ENCODE measurements at places on chromosomes 3 and 15. TPM values are rescaled to one million over a fixed set of nuclear protein-coding genes. Genes with fewer than 3 reads are reported as not detected.

- no peak for DNase-seq
Measured at GRCh38 chr3:135905058-135905724, 60.3 kb upstream of the PPP2R3A start.

- no peak for DNase-seq
Measured at GRCh38 chr3:196169836-196170240, 41.4 kb downstream of the ZDHHC19 start.

DNA sequence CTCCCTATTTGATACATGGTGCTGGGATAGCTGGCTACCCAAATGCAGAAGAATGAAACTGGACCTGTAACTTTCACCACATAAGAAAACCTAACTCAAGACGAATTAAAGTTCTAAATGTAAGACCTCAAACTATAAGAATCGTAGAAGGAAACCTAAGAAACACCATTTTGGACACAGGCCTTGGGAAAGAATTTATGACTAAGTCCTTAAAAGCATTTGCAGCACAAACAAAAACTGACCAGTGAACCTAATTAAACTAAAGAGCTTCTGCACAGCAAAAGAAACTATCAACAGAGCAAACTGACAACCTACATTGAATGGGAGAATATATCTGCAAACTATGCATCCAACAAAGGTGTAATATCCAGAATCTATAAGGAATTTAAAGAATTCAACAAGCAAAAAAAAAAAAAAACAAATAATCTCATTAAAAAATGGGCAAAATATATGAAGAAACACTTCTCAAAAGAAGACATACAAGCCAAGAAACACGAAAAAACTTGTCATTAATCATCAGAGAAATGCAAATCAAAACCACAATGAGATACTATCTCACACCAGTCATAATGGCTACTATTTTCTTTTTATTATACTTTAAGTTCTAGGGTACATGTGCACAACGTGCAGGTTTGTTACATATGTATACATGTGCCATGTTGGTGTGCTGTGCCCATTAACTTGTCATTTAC, 37.0 kb downstream of the HDGFL3 start:
- no peak for DNase-seq

DNA sequence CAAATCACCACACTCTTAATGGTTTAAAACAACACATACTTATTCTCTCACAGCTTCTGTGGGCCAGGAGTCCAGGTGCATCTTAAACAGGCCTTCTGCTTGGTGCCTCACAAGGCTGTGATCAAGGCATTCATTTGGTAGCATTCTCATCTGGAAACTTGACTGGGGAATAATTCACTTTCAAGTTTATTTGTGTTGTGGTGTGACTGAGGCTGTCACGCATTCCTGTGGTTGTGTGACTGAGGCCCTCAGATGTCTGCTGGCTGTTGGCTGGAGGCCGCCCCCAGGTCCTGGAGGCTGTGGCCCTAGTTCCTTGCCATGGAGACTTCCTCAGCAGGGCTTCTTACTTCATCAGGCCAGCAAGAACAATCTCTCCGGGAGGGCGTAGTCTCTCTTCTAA, 16.9 kb upstream of the FAM3D start:
- no peak for DNase-seq

GRCh38 chr15:94626949-94627348, 395.6 kb downstream of the MCTP2 start:
- no peak for DNase-seq

GRCh38 chr3:55436644-55437043, 50.5 kb downstream of the WNT5A start:
- DNase-seq: no peak

GRCh38 chr3:63207066-63207590, 71.0 kb upstream of the SYNPR start:
- no peak for DNase-seq

- DNase-seq: no peak
Measured at GRCh38 chr3:120057626-120058025, 36.6 kb downstream of the GSK3B start.

DNA sequence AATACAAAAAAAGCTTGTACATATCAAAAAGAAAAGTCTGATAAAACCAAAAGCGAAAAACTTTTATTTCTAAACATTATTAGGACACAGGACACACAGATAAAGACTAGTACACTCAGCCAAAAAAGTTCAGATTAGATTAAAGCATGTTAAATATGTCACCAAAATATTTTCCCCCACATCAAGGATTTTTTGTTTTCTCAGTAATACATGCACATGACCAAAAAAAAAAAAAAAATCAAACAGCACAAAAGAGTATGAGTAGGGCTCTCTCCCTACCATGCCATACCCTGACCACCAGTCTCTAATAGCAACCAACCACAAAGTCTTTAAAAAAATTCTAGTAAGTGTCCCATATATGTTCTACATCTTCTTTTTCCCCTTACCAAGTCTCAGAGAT, 77.4 kb downstream of the LRRFIP2 start:
- no peak for DNase-seq

- DNase-seq: no peak
Measured at GRCh38 chr15:44394062-44394461, 33.4 kb upstream of the CTDSPL2 start.

DNA sequence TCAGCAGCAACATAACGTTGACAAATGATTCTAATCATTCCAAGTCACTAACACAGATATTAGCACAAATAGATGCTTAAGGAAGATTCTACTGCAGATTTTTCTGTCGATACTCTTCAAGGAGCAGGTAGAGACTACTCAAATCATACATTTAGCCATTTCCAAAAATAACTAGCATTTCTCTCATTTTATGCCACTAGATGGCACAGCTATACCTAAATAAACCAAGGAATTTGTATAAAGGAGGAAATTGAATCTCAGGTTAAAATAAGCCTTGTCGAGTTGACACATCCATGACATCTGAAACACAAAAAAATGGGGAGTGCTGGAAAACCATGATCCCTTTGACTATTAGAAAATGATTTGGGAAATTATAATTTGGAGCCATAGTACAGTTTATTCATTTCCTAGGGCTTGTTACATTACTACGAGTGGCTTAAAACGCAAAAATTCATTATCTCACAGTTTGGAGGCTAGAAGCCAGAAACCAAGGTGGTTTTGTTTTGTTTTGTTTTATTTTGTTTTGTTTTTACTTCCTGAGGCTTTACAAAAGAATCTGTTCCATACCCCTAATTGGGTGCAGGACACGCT, 59.5 kb upstream of the STRIT1 start:
- DNase-seq: no peak

GRCh38 chr15:62099094-62099601, 32.4 kb downstream of the C2CD4A start:
- no peak for DNase-seq

DNA sequence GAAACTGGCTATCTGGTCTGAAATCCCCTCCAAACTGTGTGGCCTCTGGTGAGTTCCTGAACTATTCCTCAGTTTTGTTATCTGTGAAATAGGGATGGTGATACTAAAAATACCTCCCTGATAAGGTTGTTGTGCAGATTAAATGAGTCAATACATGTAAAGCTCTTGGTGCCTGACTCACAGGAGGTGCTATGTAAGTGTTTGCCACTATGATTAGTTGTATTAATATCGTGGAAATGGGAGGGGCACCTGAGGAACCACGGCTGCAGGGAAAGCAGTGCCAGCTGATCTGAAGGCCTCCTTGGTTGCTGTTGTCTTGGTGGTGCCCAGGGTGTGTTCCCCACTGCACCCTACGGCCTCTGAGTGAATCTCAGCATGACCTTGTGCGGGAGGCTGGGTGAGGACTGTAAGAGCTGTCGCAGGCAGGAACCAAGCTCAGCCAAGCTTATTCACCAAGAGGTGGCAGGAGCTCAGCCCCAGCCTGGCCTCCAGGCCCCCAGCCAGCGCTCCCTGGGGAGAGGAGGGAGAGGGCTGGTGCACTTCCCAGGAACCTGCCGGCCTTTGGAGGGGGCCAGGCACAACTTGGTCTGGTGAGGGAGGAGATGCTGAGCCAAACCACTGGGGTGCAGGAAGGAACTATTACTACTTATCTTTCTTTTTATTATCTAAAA, 44.8 kb upstream of the CCDC174 start:
- DNase-seq: no peak

GRCh38 chr15:48954538-48954937, 9.2 kb downstream of the SHC4 start:
- DNase-seq: no peak

- no peak for DNase-seq
Measured at GRCh38 chr3:112908252-112908651, 61.6 kb upstream of the CD200R1L start.

DNA sequence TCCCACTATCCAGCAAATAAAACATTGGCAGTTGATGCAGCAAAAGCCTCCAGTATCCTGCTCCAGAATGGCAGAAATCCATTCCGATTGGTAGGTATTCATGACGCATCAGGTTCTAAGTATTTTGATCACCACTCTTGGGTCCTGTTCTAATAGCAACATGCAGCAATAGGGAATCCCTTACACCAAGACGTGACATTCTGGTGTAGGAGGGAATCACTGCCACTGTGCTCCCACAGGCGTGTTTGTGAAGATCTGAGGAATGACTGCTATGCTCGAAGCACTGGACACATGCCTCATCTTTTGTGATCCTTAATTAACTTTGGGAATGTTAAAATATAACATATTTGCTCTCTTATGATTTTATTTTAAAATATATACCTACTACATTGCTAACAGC, 552.9 kb downstream of the MECOM start:
- DNase-seq: no peak

DNA sequence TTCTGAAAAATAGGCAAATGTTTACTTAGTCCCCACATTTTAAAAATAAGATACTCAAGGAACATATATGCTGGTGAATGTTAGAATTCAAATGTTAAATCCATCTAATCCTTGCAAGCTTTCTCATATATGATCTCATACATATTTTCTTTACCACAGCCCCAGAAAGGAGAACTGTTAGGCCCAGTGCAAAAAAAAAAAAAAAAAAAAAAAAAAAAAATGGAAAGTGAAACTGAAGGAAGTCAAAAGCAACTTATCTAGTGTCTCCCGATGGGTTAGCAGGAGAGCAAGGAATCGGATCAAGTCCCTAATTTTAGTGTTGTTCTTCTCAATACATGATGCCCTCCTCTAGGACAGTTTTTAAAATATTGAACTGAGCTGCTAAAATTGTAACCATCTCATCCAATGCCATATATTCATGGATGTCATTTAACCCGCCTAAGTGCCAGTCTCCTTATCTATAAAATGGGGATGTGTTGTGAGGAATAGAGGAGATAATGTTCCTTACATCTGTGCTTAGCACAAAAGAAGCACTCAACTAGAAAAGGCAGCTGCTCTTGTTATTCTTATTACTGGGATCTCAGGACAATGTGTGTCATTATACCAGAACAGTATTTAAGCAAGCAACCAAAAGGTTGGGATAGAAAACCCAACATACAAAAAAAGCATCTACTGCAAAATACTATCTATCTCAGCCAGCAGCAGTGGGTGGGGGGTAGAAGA, 279.7 kb downstream of the MAGI1 start:
- DNase-seq: no peak

GRCh38 chr15:67931861-67932260, 92.0 kb upstream of the RNU6-1 start:
- no peak for DNase-seq

GRCh38 chr3:167409611-167410010, 29.5 kb upstream of the ZBBX start:
- no peak for DNase-seq

DNA sequence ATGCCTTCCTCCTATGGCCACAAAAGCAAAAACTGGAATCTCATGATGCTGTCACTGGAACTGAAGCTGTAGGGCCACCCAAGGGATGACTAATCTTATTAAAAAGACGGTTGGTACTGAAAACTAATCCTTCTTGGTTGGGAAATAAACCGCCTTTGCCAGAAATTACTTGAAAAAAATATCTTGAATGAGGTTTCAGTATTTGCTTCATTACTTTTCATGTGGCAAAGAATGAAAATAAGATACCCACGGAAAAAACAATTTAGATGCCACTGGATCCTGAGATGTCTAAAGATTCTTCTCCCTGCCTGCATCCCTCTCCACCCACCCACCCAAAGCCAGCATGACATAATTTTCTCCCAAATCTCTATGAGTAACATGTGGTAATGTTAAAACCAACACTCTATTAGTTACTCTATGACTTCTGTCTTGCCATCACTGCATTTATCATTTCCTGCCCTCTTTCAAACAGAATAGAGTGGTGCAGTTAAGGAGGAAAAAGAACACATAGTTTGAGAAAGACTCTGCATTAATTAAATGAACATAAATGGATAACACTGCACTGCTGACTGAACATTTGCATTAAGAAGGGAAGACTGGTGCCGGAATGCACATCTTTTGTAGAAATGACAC, 111.8 kb upstream of the DPH6 start:
- DNase-seq: no peak

Gene SLC26A6
- 16.2 TPM for total RNA-seq

Gene ADAMTS9
- not detected for total RNA-seq

Gene SLC38A3
- total RNA-seq: 0.35 TPM

Gene ACOX2
- total RNA-seq: not detected

Gene SCG3
- total RNA-seq: not detected

Gene OR4M2
- not detected for total RNA-seq

Gene OXTR
- total RNA-seq: 0.10 TPM

Gene PLS1
- total RNA-seq: 1.8 TPM

Data from T-cell (primary cell).